ENCODE measurements at places on chromosomes 4 and X.

GRCh38 chrX:44261286-44261685 lies 82.2 kb downstream of the EFHC2 start:
- no peak for DNase-seq

DNA sequence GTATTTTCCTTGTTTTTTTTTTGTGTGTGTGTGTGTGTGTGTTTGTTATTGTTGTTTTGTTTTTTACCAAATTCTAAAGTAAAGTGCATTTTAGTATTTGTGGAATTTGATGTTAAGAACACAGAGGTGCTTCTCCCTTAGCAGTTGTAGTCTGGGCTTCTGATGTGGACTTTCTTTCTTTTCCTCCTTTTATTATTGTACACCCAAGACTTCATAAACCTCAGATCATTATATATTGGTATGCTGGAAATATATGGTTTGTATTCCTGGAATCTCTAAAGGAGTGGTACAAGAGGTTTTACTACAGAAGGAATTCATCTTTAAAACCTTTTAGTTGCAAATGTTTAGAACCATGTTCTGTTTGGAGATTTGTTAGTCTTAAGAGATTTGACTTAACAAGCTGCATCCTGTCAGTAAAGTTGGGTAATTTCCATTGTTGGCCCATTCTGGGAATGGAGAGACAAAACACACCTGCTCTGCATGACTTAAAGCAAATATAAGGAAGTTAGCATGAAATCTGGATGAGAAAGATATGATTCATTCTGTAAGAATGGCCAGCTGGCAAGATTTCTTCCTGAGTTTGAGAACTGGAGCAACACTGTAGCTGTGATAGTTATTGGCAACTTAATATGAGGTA lies 64.0 kb downstream of the SMAD1 start:
- no peak for DNase-seq

DNA sequence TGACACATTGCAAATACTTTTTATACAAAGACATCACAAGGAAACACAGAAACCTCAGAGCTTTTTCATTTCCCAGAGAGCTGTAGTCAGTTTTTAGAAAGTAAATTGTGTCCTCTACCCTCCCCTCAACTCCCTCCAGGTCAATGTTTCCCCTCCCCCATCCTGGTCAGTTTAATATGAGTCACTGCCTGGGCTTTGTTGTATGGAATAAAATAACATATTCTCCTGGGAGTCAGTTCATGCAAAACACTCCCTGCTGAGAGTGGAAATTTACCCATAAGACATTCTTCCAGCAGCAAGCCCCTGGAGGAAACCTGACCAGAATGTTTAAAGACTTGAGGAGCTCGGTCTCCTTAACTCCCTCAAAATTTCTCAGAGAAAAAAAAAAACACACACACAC lies 270.1 kb upstream of the LDB2 start:
- no peak for DNase-seq

DNA sequence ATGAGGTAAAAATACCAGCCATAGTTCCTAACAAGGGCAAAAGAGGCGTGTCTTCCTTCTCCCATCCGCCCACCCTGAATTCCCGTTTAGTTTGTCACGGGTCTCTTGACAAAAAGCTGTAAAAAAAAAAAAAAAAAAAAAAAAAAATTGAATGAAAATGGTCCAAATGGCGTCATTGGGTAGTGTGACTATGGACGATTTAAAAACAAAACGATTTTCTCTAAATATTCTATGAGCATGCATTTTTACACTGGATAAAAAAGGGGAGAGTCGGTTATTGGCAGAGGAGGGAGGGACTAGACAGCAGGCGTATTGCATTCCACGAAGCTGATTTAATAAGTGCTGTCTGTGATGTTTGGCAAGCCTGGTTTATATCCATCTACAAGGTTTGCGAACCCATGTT lies at the start of gene FAM133A:
Gene FAM133A, plus strand, starts transcription at position 338 of the 403 bp plus-strand sequence. CDS start 35,214 bp downstream, outside the sequence.
- DNase-seq, result no peak

- DNase-seq, result no peak
Measured at GRCh38 chr4:174135530-174135929, 147.9 kb downstream of the FBXO8 start.

- no peak for DNase-seq
Measured at GRCh38 chrX:68087526-68087925, 345.8 kb downstream of the OPHN1 start.

GRCh38 chrX:38220024-38220414 lies 652 bp downstream of the SRPX start:
- no peak for DNase-seq

DNA sequence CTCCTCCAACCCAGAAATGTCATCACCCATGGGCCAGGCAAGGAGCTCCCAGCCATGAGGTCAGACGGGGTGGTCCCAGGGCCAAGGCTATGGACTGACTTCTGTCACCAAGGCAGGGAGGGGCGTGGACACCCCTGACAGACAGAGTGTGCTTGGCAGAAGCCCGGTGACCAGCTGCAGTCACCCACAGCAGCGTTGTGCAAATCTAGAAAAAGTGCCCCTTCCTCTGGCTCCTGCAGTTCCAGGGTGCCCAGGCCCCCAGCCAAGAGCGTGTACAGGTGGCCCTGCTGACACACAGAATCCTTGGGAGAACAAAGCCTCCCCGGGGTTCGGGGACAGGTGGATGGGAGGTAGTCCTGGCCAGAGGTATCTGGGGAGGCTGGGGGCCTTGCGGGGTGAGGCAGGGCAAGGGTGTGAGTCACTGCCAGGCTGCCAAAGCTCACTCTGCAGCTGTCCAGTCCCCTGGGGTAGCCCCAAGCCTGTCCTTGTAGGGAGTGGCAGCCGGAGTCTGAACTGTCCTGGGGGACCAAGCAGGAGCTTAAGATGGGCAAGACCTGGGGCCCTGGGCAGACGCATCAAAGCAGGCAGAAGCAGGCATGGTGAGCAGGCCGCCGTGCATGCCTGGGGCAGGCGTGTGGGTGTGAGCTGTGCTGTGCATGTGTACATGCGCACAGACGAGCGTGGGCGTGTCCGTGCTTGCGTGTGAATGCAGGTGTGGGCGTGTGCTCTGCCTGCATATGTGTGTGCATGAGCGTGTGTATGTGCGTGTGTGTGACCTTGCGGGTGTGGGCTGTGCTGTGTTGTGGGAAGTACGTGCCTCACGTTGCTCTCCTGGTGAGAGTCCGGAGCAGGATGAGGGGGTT lies 3.3 kb downstream of the MYL5 start:
- no peak for DNase-seq

DNA sequence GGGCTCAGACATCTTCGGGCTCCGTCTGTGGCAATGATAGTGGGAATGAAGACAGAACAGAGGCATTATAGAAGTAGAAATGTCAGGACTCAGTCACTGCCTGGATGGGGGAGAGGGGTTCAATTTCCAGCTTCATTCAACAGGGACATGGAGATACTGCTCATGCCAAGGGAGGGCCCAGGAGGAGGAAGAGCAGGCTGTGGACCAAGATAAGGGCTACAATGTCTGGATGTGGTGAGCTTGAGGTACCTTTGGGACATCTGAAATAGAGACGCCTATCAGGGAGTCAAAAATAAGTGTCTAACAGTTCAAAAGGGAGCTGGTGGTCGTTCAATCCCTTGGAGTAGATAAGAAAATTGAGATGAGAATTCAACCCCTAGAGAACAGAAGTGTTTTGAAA lies 34.5 kb downstream of the ELF4 start:
- no peak for DNase-seq

DNA sequence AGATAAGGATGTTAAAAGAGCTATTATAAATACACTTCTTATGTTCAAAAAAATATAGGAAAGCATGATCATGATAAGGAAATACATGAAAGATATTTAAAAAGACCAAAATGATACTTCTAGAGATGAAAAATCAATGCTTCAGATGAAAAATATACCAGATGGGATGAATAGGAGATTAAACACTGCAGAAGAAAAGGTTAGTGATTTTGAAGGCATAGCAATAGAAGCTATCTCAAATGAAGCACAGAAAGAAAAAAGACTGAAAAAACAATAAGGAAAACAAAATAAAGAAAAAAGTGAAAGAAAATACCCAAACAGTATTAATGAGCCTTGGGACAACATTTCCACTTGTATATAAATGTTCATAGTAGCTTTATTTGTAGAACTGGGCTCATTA lies 80.7 kb upstream of the LEF1 start:
- DNase-seq, result no peak

GRCh38 chrX:56289449-56289848 lies 57.3 kb downstream of the KLF8 start:
- DNase-seq, result no peak

DNA sequence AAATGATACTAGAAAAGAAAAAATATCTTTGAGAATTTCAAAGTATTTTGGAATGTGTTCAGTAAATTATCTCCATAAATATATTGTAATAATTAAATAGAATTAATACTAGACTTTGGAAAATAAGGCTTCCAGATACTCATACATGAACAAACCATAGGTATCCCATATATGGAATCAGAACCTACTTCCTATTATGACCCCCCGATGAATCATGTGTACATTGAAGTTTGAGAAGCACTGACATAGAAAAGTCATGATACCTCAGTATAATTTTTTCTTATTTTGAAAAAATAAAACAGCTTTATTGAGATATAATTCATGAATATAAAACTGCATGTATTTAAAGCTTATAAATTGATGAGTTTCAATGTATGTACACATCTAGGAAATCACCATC lies 27.2 kb upstream of the SMARCA5 start:
- no peak for DNase-seq

DNA sequence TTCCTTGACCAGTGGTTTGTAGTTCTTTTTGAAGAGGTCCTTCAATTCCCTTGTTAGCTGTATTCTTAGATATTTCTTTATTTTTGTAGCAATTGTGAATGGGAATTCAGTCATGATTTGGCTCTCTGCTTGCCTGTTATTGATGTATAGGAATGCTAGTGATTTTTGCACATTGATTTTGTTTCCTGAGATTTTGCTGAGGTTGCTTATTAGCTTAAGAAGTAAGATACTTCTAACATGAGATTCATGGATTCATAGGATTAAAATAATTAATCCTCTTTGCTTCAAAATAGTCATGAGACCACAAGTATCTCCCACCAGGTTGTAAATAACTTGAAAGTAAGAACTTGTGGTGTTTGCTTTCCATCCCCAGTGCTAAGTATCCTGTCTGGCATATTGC lies 308.9 kb downstream of the DTHD1 start:
- no peak for DNase-seq

DNA sequence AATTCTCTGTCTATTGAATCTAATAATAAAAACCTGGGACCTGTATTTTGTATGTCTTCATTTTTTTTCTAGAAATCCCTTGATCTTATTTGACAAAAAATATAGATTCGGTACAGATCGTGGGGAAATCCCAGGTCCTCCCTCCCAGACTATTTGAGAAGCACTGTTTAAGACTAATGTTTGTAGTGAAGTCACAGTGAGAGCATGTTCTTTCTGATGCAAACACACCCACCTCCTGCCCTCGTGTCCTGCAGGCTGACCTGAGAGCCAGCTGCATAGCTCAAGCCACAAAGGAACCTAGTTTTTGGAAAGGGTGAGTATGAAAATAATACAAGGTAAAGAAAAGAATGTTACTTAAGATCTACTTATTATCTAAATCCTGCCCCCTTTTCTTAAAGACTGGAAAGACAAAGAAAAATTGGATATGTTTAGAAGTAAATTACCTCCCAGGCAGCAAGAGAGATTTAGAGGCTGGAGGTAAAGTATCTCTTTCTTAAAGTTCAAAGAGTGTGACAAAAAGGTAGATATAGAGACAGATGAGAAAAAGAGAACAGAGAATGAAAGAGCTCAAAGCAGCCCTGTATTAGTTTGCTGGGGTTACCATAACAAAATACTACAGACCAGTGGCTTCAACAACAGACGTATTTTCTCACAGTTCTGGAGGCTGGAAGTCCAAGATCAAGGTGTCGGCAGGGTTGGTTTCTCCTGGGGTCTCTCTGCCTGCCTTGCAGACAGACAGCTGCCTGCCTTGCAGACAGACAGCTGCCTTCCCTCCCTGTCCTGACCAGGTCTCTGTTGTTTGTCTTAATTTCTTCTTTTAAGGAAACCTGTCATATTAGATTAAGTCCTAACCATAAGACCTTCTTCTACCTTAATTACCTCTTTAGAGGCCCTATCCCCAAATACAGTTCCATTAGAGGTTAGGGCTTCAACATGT lies 20.4 kb upstream of the DCTD start:
- no peak for DNase-seq

DNA sequence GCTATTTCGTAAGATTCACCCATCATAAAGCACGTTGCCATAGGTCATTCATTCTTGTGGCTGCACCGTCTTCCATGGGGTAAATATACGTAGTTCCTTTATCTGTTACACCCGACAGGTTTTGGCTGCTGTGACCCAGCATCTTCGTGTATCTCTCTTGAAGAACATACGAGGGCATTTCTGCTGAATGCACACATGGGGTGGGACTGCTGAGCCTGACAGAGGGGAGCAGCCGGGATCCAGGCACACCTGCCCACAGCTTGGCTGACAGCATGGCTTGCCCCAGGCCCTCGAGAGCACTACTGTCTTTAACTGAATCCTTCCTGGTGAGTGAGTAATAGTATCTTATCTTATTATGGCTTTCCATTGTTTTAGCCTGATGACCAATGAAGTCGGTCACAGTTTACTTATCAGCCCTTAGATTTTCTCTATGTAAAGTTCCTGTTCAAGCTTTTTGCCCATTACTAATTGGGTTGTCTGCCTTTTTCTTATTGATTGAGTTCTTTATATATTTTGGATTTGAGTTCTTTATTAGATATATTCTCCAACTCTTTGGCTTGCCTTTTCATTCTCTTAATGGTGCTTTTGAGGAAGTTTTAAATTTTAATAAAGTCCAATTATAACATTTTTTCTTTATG lies 45.0 kb upstream of the MXD4 start:
- no peak for DNase-seq

DNA sequence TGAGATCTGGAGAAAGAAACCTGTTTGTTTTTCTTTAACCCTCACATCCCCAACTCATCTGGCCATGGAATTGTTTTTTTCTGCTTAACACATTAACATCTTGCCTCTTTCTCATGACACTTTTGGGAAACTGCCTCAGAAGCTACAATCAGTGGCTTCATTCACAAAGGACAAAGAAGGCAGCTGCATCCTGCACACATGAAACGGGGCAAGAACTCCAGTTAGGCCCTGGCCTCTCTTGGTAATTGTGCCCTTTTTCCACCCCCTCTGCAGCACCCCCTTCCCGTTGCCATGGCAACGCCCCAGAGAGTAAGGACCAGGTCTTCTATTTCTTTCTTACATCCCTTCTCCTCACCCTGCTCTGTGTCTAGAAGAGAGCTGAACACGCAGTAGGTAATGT lies 103.4 kb downstream of the PDGFRA start:
- DNase-seq, result no peak

DNA sequence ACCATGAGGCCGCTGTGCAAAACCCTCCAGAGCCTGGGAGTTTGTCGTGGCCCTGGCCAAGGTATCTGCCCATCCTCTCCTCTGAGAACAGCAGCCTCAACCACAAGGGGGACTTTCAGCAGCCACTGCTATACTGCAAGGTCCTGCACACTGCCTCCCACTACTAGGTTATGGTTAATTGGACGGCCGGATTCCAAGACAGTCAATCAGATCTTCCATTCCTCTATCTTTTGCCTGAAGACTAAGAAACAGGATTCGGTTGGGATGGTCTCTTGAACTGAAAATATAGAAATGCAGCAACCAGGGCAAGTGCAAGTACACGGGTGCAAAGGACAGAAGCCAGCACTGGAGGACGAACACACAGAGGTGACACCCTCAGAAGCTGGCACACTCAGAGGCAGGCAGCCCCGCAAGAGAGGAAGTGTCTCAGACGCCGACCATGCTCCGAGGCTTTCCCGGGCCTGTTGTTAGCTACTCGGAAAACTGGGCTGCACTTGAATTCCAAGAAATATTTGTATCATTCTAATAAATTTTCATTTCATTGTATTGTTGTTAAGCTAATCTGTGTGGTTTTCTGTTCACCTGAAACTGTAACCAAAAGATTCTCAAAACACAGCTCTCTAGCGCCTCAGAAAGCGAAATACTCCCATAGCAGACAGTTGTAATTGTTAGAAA lies 63.3 kb downstream of the AFAP1 start:
- no peak for DNase-seq
